ENCODE measurements at places on chromosomes 6 and 20. TPM values are rescaled to one million over a fixed set of nuclear protein-coding genes. Genes with fewer than 3 reads are reported as not detected.

GSS gene
- polyA plus RNA-seq, result 32.2 TPM

CDH26 gene
- 0.89 TPM for polyA plus RNA-seq

TRIM31 gene
- 0.15 TPM for polyA plus RNA-seq

DNA sequence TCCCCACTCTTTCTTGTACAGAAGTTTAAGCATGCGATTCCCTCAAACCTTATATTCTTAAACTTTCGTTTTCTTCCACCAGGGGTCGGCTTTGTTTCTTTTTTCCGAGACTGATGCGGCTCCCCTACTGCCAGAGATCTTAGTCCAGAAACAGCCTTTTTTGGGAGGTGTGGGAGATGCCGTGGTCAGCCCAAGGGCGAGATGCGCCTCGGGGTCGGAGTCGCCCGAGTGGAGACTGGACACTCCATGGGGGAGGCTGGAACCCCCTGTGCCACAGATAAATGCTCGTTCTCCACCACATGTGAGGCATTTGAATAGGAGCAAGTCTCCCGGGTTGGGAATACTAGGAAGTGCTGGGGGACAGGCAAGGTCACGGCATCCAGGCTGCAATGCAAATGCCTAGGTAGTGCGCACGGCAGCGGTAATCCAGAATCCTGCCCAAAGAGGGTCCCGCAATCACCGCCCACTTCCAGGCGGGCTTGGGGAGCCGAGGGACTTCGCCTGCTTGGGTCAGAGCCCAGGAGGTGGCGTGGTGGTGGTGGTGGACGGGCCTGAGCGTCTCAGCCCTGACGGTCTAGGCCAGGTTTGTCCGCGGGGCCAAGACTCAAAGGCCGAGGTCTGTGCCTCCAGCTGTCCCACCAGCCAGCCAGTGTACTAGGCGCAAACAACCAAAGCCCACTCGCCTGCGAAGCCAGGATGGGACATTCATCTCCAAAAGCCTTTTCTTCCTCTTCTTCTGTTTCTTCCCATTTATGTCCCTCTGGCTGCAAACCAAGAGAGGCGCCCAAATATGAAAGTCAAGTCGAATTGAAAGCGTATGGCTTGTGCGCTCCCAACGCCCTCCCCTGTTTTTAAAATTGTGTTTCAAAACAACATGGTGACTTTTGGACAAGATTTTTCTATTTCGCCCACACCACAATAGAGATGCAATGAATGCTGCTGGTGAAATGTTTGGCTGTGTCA, 39.3 kb upstream of the OSTM1 start:
- peak; percentile 30 for DNase-seq

DNA sequence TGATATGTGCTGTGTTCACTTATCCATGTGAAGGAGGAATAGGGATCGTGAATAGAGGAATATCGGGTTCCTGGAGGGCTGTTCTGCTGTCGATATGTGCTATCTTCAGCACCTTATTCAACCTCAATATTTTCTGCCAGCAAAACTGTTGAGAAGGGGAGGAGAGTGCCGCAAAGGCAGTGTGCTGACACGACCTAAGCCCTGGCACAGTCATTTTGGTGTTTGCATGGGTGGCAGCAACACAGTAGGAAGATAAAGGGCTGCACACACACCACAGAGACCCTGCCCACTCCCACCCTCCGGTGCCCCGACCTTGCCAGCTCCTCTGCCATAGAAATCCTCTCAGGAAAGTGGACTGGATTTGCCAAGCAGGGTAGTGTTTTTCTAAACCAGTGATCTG, 47.0 kb downstream of the ZDHHC14 start:
- DNase-seq, result no peak

- DNase-seq, result no peak
Observed at GRCh38 chr6:134288538-134289203, 29.2 kb downstream of the SGK1 start.

NAA20 gene
- 124 TPM for polyA plus RNA-seq

GRCh38 chr6:108652375-108652774, 91.7 kb downstream of the FOXO3 start:
- no peak for DNase-seq

HLA-DPA1 gene
- 5.5 TPM for polyA plus RNA-seq

REM1 gene
- 1.7 TPM for polyA plus RNA-seq

DNA sequence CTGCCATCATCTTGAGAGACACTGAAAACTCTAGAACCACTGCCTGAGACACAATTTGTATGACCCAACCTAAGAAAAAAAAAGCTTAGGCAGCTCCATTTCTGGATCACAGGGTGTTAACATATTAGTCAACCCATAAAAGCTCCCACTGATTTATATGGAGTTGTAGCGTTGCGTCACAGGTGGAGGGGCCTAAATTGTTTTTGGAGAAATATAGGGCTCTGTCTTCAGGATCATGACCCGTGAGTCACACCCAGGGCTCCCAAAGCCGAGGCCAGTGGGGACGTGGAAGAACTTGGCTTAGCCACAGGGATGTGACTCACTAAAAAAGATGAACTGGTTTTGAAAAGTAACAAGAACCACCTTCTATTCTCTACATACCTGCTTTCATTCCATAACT, 116.5 kb upstream of the BMP2 start:
- DNase-seq, result no peak

- no peak for DNase-seq
Observed at GRCh38 chr6:166228839-166229528, 61.3 kb upstream of the TBXT start.

TBXT gene
- polyA plus RNA-seq, result not detected

RUNX2 gene
- 0.21 TPM for polyA plus RNA-seq
